ELR (cell line): ENCODE measurements at places on chromosomes 1 and 21.

- DNase-seq, result peak; percentile 30
Observed at GRCh38 chr1:244836584-244836983, 1.1 kb downstream of the COX20 start.

- DNase-seq, result no peak
Observed at GRCh38 chr1:25067518-25068251, 137.6 kb upstream of the RUNX3 start.

DNA sequence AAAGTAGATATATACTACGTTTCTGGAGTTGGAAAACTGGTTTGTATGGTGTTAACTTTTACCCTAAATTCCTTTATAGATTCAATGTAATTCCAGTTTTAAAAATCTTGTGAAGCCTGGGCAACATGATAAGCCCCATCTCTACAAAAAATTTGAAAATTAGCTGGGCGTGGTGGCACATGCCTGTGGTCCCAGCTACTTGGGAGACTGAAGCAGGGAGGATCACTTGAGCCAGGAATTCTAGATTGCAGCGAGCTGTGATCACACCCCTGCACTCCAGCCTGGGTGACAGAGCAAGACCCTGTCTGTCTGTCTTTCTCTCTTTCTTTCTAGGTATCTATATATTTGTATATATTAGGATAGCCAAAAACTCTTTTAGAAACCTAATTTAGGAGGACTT, 141.9 kb downstream of the CLEC20A start:
- DNase-seq, result no peak

GRCh38 chr1:47926461-47926999, 70.7 kb downstream of the TRABD2B start:
- DNase-seq, result no peak

DNA sequence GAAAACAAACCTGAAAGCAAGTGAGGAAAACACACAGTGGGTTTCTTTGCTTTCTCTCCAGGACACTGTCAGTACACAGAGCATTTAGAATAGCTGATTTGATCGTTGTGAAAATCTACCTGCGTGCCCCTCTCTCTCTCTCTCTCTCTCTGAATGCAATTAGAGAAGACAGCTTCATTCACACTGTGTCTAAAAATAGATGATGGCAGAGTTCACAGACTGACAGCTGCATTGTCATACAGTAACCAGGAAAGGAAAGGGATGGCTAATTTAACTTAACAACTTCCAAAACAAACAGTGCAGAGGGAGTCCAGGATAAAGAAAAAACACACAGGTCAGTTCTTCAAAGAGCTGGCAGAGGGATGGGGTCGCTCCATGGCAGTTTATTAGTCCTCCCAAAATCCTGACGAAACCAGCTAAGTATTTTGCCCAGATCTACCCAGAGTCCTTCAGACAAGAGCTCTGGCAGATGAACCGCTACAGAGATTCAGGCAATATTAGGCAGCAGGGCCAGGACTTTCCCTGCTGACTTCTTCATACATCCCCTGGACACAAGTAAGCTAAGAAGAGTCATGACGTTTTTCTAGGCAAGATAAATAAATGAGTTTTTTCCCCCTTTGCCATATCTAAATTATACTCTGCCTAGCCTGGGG, 58.9 kb downstream of the WLS start:
- DNase-seq, result no peak

- DNase-seq, result no peak
Observed at GRCh38 chr21:18529254-18529653, 125.7 kb upstream of the TMPRSS15 start.

DNA sequence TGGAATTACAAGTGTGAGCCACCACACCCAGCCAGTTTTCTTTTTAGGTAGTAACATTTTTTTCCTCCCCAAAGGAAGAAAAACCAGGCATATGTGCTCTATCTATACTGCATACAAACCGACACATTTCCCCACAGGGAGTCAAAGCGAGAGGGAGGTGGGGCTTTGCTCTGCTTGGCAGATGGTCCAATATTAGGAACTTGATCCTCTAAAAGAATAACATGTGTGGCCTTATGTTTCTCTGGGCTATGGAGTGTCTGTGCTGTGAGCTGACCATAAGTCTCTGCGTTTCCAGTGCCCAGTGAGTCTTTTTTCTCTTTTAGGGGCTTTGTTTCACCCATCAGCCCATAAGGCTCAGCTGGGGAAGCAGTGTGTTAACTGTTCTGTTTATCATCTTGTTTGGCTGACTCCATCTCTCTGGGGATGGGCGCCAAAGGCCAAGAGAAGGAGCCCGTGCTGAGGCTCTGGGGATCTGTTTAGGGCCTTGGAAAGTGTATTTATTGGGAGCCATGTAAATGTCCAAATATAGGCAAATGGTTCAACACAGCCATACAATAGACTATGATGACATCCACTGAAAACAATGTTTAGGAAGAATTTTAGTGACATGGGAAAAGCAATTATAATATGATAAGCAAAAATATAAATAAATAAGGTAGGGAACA, 20.2 kb downstream of the LMOD1 start:
- no peak for DNase-seq

DNA sequence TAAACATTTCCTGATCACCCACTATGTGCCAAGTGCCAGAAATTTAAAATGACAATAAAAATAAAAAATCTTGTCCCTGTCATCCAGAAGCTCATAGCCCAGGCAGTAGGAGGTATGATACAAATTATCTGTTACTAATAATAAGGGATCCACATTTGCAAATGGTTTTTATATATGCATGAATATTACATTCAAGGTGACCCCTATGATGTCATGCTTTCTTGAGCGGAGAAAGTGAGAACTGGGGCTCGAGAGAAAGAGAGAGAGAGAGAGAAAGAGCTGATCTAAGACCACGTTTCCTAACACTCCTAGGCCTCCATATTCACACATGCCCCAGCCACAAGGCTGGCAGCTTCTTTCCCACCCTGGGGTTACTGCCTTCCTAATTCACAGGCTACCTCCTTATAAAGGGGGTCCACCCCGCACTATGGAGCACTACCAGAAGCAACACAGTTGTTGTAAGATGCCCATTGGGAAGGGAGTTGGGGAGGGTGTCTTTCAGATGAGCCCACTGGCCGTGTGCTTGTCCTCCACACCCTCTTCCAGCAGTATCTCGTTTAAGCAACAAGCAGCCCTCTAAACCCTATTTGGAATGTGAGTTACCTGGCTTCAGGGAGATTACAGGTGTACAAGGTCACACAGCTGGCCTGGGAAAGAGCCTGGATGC, 28.8 kb upstream of the LRRN2 start:
- no peak for DNase-seq

DNA sequence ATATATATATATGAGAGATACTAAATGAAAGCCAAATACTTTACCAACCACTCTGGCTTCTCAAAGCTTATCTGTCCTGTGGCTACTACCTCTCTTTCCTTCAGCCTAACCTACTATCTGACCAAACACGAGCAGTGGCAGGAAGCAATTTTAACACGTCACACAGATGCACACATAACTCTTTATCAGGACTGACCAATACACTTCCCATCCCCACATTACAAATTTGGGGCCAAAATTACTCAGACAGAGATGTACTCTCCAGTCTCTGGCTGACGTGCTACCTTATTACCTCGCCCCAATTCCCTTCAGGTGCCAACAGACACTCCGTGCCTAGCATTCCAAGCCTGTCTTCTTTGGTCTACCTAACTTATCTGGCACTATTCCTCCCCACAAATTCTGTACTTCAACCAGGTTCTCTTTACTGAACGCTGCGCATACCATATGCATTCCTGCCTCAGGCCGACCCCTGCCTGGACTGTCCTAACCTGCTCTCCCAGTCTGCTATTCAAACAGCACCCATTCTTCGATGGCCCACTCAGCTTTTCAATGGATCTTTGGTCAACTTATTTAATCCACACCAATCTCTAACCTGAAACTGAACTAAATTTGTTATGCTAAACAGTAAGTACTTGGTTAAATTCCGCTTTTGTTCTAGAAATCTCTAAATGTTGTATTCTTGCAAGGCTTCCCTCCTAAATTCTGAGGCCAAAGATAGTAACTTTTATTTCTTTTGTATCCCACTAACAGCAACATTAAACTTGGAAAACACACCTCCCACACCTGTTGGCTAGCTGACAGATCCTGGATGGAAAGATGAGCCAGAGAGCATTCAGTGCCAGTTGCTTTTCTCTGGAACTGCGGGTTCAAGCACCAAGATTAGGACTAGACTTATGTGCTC, 27.9 kb downstream of the RERE start:
- no peak for DNase-seq

DNA sequence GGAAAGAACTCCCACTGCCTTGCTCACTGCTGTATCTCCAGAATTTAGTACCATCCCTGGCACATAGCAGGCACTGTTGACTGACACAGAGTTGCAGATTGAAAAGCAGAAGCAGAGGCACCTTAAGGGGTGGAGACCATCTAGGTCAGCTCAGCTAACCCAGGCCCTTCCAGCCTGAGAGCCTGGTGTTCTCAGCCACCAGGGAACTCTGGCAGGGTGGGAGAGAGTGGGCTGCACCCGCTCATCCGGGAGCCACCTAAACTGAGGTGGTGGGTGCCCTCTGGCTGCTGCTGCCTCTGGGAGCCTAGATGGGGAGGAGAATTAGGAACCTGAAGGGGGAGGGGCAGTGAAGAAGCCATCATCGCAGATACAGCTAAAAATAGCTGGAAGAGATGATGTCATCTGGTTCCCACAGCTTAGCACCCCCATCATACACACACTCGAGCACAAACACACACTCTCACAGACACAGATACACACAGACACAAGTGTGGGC, 1.5 kb upstream of the TSPAN1 start:
- no peak for DNase-seq

GRCh38 chr1:228272331-228272791, 64.5 kb downstream of the OBSCN start:
- no peak for DNase-seq

DNA sequence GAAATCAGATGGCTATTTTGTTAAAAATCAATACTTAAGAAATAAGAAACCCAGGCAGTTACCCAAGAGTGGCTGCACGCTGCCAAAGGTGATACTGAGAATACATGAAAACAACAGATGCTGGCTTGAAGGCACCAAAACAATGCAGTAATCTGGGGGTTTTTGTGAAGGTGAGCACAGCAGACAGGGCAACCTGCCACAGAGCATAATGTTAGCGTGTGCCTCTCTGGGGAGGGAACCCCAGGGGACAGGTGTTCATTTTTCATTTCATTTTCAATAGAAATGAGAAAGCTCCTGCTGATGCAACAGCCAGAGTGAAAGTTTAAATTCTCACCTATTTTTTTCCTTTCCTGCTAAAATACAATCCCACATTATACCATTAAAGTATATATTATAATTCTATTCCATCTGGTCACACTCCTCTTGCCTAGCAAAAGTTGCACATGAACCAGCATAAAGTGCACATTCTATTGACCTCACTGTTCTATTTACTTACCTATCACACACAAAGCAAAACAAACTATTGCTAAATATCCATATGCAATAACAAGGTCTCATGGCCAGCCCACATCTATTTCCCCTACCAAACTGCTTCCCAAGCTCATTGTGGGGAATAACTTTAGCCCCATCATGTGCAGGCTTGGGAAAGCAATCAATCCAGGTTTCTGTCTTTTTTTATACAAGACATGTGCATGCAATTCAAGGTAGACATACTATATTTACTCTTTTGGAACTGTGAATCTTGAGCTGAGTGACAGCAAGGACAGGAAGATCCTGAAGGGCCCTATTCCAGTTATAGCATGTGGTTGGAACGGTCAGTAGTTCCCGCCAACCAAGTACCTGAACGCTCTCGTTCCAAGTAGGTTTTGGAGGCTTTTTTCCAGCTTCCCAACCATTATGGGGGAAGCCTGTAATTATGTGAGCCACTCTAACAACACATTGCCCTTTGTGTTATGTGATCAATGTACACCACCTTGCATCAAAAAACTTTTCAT, 173.6 kb downstream of the RERE start:
- DNase-seq, result no peak

DNA sequence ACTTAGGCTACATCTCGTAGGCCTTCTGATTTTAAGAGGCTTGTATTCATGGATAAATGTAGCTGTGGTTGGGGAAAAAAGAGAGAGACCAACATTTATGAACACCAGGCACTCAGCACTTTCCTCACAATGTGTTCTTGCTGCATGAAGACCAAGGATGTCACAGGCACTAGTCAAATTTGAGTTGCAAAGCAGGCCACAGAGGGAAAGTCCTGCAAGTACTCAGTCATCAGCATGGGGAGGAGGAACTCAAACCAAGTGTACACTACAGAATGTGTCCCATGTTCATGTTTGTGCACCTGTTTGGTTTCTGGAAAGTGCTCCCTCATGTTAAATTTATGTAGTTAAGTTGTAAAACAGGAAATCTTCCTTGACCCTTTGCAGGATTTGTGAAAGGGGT, 8.7 kb upstream of the MAP3K7CL start:
- DNase-seq, result no peak

DNA sequence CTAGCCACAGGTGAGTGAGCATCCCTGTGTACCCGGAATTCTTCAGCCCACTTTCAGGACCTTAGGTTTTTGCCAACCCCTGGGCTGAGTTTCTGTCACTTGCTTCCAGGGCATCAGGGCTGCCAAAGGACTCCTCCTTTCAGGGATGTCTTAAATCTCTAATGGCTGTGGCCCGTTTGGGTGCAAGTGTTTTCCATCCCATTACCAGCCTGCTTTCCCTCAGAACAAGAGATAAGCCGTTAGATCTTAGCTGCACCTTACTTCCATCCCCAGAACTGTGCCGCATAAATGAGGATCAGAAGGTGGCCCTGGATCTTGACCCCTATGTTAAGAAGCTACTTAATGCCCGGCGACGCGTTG, 652 bp downstream of the SNAPIN start:
- DNase-seq, result no peak

- DNase-seq, result peak; percentile 93
Observed at GRCh38 chr21:27590271-27590670, 623.4 kb upstream of the ADAMTS5 start.

- peak; percentile 77 for DNase-seq
Observed at GRCh38 chr1:60972841-60973364, 109.5 kb upstream of the NFIA start.

GRCh38 chr1:156691191-156691590, 14.0 kb upstream of the NES start:
- DNase-seq, result no peak

GRCh38 chr1:62131093-62131725, 63.4 kb upstream of the L1TD1 start:
- peak; percentile 75 for DNase-seq

GRCh38 chr1:207004931-207005830, 27.4 kb downstream of the C1orf116 start:
- DNase-seq, result peak; percentile 89
